Left lobe of liver (tissue), 2 donors: ENCODE measurements at places on chromosomes 1 and 21.

GRCh38 chr1:219576931-219577730, 35.8 kb downstream of the ZC3H11B start:
- DNase-seq = no peak

- DNase-seq = no peak
Measured at GRCh38 chr21:15446223-15446622, 283.6 kb upstream of the USP25 start.

DNA sequence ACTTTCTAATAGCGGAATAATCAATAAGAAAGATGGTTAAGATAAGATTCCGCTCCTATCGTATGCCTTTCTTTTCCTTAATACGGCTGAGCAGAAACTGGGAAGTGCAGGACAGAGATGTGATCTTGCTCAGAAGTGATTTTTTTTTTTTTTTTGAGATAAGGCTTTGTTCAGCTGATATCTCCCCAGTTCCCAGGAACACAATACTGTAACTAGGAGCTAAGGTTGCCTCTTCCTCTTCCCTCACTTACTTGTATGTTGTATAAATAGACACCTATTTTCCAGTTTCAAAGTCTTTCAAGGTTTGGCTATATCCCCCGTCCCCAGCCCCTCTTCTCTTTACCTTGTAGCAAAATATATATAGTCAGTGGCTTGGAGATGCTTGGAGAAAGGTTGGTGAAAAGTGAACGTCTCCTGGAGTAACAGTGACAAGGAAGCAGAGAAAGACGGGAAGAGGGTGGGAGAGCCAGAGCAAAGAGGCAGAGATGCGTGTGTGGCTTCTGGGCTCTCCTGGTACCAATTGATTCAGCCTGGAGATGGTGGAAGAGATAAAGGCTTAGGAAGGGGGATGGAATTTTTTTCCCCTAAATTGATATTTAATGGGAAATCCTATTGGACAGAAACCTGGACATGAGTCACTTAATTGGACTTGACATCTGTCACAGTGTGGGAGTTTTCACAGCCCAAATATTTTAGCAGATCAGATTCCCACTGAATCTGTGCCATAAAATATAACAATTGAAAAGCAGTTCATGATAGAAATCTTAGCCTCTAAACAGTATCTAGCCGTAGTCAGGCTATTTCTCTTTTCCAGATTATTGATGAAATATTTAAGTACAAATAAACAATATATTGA, at the start of gene NHLH2:
TSS of gene NHLH2 (minus strand) at position 522 of the 856 bp plus-strand sequence. CDS start 2,754 bp downstream, outside the sequence.
- DNase-seq = no peak

GRCh38 chr1:218620956-218621355, 275.8 kb downstream of the TGFB2 start:
- DNase-seq = no peak

DNA sequence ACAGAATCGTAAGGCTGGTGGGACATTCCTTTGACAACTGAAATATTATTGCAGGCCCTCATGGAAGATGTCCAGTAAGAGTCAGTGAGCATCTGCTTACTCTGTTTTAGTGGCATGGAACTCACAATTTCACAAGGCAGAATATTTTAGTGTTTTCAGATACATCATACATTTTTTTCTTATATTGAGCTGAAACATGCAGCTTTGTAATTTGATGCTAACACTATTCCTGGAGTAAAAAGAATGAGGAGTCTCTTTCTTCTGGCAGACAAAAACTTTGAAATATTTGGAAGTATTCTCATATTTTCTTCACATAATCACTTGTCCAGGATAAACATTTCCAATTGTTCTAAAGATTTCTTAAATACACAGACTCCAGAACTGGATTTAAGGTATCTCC, 17.7 kb downstream of the CLDN17 start:
- no peak for DNase-seq

- no peak for DNase-seq
Measured at GRCh38 chr1:91020486-91020885, 1.3 kb downstream of the ZNF644 start.

- no peak for DNase-seq
Measured at GRCh38 chr1:228923973-228924686, 188.9 kb downstream of the RHOU start.

DNA sequence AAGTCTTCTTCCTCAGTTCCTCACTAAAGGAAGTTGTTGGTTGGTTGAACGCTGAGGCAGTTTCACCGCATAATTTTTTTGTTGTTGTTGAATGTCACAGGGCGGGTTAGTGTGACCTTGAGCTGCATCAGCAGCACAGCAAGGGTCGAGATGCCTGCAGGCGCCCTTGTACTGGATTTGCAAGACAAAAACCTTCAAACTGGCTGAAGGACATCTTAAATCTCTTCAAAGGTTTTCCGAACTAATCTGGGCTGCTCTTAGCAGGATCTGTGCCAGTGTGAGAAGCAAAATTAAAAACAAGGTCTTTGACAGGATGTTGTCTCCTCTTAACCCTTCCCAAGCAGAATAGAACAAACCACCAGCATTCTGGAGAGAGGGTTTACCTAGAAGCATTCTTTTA, 59.4 kb downstream of the NRIP1 start:
- no peak for DNase-seq

- DNase-seq = no peak
Measured at GRCh38 chr1:116439701-116440100, 66.7 kb downstream of the ATP1A1 start.

- DNase-seq = no peak
Measured at GRCh38 chr1:78408810-78409209, 82.0 kb upstream of the PTGFR start.

GRCh38 chr1:8382051-8382505, 64.2 kb downstream of the SLC45A1 start:
- no peak for DNase-seq

- no peak for DNase-seq
Measured at GRCh38 chr1:86380257-86380861, 15.8 kb downstream of the ODF2L start.

DNA sequence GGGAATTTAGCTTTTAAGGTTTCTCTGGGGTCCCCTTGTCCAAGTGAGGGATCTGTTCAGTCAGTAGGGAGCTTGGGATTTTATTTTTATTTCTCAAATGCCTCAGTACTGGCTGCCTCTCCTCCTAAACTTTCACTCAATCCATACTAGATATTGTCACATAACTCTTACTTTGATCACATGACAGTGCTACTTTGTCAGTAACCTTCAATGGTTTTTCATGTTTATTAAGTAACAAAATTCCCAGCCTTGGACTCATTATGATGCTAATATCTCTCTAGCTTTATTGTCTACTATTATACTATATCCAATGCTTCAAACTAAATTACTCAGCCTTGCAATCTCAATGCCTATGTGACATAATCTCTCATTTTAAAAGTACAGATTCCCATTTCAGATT, 97.7 kb downstream of the ATP1B1 start:
- no peak for DNase-seq

- DNase-seq = no peak
Measured at GRCh38 chr1:65021795-65022194, 55.4 kb upstream of the JAK1 start.

DNA sequence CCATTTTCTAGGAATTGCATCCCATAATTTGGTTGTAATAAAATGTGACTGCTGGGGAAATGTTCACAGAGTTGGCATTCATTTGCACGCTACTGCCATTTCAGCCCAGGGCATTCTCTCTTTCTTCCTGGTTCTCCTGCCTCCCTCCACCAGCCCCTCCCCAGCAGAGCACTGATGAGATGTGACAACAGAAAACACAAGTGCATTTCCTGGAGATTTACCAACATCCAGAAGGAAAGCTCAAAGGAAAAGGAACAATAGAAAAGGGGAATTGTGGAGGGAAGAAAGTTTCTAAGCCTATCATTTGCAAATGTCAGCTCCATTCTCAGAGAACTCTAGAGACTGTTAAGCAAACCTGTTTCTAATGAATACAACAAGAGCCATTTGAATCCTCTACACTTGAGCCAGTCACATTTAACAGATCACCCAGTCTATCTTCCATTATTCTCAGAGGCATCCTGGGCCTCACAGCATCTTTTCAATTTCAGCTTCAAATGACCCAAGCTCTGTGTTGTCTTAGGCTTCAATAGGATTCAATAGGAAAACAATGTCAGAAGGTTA, 395.6 kb upstream of the PBX1 start:
- no peak for DNase-seq

- no peak for DNase-seq
Measured at GRCh38 chr1:151556052-151556451, 15.9 kb downstream of the TUFT1 start.

DNA sequence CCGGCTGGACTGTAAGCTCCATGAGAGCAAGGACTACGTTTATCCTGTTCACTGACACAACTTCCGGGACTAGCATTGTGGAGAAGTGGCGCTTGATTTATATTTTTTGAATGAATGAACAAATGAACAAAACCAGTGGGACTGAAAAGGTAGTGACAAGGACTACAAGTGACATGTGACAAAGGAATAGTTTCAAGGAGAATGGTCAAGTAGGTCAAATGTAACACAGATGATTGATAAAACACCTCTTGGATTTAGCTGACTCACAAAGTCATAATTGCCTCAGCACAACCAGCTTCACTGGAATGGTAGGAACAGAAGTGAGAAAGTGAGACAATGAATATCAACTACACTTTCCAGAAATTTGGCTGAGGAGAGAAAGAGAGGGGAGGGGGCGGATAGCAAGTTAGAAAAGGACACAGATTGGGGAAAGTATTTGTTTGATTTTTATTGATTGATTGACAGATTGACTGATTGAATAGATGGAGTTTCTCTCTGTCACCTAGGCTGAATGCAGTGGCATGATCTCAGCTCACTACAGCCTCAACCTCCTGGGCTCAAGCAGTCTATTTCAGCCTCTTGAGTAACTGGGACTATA, 14.2 kb downstream of the MTF1 start:
- no peak for DNase-seq

- no peak for DNase-seq
Measured at GRCh38 chr1:115982400-115982799, 6.1 kb downstream of the SLC22A15 start.
